ENCODE measurements at places on chromosomes 2 and 18. TPM values are rescaled to one million over a fixed set of nuclear protein-coding genes. Genes with fewer than 3 reads are reported as not detected.

The CHCHD5 gene
- 7.7 TPM for total RNA-seq

The DSC2 gene
- under 0.01 TPM for total RNA-seq

The CHRND gene
- total RNA-seq, result not detected

The LOXHD1 gene
- not detected for total RNA-seq

The WDR7 gene
- total RNA-seq, result 23.2 TPM

The IL36RN gene
- total RNA-seq, result not detected

The NRP2 gene
- total RNA-seq, result 183 TPM

The SERPINB12 gene
- total RNA-seq, result not detected

The C2orf15 gene
- 0.59 TPM for total RNA-seq

The MC4R gene
- total RNA-seq, result not detected

The DNAJC5G gene
- not detected for total RNA-seq

The PJVK gene
- total RNA-seq, result 2.5 TPM

The SNRNP27 gene
- 35.1 TPM for total RNA-seq

The MGAT4A gene
- total RNA-seq, result 0.36 TPM

The BCL11A gene
- total RNA-seq, result 0.29 TPM

The FOXI3 gene
- not detected for total RNA-seq

The AGXT gene
- total RNA-seq, result not detected

The RUFY4 gene
- not detected for total RNA-seq

The CDH19 gene
- not detected for total RNA-seq

The CIAO1 gene
- 111 TPM for total RNA-seq

The HOXD4 gene
- total RNA-seq, result 1.2 TPM
